T-cell (primary cell): ENCODE measurements at places on chromosomes 12 and 14.
A peak's percentile ranks its signal among the peaks of the same experiment; 100 is the strongest.

- no peak for DNase-seq
Measured at GRCh38 chr14:98195256-98195655, 1076.7 kb downstream of the BCL11B start.

- no peak for DNase-seq
Measured at GRCh38 chr12:116382686-116383530, 105.4 kb upstream of the MED13L start.

- no peak for DNase-seq
Measured at GRCh38 chr14:85978582-85979250, 448.8 kb downstream of the FLRT2 start.

GRCh38 chr14:77490347-77490986 lies 8.1 kb downstream of the ISM2 start:
- DNase-seq = no peak

- DNase-seq = no peak
Measured at GRCh38 chr14:26730929-26731618, 133.2 kb upstream of the NOVA1 start.

GRCh38 chr12:47778881-47779280 lies 5.8 kb downstream of the SLC48A1 start:
- no peak for DNase-seq

DNA sequence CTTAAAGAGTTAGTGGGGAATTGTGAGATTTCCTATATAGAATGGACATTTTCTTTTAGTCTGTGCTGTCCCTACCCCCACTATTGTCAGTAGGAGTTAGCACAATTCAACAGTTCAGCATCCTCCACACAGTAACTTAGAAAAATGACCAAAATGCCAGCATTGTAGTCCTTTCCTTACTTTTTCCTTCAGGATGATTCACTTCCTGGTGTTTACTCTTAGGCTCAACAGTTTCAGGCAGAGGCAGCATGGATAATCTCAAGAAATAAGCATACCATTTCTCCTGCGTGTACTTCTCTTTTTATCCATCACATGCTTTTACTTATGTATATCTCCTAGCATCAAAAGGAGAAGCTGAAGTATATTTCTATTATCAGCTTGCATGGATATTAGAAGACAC lies 683.4 kb downstream of the SLC16A7 start:
- DNase-seq = no peak

- peak; percentile 51 for DNase-seq
Measured at GRCh38 chr14:73753887-73754795, 40.0 kb upstream of the PNMA1 start.
